ENCODE measurements at places on chromosomes 1 and 21.

GRCh38 chr1:99919220-99919619 lies 50.6 kb upstream of the SLC35A3 start:
- no peak for DNase-seq

DNA sequence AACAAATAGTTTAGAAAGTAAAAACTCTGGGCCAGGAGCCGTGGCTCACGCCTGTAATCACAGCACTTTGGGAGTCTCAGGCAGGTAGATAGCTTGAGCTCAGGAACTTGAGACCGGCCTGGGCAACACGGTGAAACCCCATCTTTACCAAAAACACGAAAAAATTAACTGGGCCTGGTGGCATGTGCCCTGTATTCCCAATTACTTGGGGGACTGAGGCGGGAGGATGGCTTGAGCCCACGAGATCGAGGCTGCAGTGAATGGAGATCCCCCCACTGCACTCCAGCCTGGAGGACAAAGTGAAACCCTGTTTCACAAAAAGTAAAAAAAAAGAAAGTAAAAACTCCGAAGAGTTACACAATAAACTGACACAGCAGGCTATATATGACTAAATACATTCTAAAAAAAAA lies 10.6 kb downstream of the CEP170 start:
- DNase-seq, result no peak

DNA sequence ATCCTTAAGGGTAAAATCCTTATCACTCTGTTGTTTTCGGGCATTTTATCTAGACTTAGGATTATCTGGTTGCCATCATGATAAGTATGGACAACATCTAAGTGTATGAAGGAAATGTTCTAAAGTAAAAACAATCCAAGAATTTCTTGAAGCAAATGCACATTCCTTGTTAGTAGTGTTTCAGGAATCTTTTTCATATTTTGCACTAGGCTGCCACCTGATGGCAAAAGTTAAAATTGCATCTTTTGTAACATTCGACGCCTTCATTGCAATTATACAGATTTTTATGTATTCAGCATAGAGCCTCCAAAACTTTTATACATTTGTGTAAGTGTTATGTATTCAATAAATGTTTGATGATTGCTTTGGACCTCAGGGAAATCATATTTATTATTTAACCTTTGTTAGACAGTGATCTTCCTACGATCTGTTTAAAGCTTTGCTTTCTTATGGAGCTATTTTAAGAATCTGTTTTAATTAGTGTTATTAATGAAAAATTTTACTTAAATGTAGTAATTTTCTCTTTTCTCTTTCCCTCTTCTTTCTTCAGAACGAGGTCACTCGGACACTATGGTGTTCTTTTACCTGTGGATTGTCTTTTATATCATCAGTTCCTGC lies 49.4 kb upstream of the KIAA1614 start:
- peak; percentile 54 for DNase-seq

DNA sequence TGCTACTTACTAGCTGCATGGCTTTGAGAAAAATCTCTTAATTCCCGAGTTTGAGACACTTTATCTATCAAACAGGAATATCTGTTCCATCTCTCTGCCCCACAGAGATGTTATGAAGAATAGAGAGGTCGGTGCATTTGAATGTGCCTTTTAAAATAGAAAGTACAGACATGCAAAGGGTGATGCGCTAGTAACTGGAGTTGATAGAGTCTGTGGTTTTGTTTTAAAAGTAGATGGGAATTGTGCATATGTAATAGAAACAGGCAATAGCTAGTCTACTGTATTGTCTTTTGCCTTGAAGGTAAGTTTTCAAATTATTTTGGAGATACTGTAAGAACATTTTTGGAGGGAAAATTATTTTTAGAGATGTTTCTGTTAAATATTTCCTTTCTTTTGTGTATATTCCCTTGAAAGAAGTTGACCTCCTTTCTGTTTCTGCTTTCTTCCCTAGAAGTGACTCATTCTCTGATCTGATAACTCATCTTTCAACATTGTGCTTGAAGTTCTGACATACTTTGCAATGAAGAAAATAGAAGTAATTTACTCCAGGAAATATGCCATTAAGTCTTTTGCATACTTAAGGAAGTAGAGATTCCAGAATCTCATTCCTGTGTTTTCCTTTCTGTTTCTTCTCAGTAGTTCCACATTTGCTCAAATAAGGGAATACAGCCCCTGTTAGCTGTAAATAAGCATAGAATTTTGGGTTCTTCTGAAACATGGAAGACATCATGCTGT lies 151.6 kb downstream of the SDCCAG8 start:
- DNase-seq, result no peak

- no peak for DNase-seq
Measured at GRCh38 chr1:108606478-108606877, 46.6 kb downstream of the EEIG2 start.

DNA sequence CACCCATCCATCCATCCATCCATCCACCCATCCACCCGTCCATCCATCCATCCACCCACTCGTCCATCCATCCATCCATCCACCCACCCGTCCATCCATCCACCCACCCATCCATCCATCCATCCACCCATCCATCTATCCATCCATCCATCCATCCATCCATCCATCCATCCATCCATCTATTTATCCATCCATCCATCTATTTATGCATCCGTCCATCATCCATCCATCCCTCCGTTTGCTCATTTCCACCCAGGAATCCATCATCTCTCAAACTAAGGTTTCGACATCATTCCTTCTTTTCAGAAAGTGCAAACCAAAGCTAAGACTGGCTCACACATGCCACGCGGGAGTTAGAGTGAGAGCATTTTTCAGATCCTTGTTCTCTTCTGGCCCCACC lies 52.8 kb upstream of the POFUT2 start:
- DNase-seq, result no peak

GRCh38 chr1:24317956-24318614 lies 1.1 kb upstream of the GRHL3 start:
- no peak for DNase-seq

GRCh38 chr1:201734786-201735185 lies 94.2 kb upstream of the IPO9 start:
- DNase-seq, result no peak

DNA sequence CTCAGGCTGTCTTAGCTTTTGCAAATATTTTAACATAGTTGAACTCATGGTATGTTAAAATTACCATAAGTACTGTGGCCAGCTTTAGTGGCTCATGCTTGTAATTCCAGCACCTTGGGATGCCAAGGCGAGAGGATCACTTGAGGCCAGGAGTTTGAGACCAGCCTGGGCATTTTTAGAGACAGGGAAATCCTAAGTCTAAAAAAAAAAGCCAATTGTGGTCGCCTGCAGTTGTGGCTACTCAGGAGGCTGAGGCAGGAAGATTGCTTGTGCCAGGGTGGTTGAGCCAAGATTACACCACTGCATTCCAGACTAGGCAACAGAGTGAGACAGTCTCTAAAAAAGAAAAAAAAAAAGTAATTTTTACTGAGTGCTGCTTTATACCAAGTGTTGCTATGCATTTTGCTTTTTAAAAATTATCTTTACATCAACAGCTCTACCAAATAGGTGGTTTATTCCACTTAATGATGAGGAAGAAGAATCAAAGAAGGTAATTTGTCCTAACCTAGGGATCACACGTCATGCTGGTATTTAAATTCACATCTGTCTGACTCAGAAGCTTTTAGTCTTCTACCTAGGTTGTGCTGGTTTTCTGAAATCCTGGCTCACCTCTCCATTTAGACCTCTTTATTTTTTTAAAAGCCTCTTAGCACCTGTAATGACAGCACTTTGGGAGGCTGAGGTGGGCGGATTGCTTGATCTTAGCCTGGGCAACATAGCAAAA lies 16.8 kb downstream of the PPP1R12B start:
- DNase-seq, result no peak

GRCh38 chr21:46183910-46184624 lies at the start of gene SPATC1L:
TSS of gene SPATC1L (minus strand) at chr21:46184459. CDS start at chr21:46182816, 1,643 bp downstream.
- DNase-seq, result peak; percentile 42

DNA sequence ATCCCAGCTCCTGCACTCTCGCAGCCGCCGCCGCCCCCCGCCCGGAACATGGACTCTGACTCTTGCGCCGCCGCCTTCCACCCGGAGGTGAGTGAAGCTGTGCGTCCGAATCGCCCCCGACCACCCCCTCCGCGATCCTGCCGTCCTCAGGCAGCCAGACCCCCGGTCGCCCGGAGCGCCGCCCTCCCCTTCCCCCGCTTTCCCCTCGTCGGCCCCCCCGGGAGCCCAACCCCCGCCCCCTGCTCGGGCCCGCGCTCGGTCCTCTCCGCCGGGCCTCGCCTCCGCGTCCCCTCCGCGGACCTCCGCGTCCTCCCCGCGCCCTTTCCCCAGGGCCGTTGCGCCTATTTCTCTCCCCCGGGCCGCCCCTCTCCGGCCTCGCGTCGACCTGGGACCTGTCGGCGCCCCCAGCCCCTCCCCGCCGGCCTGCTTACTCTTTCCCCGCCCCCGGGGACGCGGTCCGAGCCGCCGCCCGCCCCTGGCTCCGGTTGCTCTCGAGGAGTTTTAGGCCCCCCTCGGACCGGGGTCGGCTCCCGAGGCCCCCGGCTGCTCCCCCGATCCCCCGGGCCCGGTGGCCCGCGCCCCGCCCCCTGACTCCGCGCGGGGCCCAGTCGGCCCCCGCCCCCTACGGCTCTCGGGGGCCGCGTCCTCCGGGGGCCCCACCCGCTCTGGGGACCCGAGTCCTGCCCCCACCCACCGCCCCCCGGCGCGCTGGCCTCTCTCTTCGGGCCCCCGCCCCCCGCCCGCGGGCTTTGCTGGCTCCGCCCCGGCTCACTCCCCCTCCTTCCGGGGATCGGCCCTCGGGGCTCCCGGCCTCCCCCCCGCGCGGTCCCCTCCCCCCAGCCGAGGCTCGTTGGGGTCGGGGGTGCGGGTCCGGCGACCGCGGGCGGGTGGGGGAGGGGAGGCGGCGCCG lies 743 bp downstream of the PHF13 start:
- DNase-seq, result no peak

GRCh38 chr1:234724516-234725176 lies 114.7 kb upstream of the IRF2BP2 start:
- DNase-seq, result no peak

GRCh38 chr1:157135646-157136045 lies 2.5 kb downstream of the ETV3 start:
- DNase-seq, result no peak

DNA sequence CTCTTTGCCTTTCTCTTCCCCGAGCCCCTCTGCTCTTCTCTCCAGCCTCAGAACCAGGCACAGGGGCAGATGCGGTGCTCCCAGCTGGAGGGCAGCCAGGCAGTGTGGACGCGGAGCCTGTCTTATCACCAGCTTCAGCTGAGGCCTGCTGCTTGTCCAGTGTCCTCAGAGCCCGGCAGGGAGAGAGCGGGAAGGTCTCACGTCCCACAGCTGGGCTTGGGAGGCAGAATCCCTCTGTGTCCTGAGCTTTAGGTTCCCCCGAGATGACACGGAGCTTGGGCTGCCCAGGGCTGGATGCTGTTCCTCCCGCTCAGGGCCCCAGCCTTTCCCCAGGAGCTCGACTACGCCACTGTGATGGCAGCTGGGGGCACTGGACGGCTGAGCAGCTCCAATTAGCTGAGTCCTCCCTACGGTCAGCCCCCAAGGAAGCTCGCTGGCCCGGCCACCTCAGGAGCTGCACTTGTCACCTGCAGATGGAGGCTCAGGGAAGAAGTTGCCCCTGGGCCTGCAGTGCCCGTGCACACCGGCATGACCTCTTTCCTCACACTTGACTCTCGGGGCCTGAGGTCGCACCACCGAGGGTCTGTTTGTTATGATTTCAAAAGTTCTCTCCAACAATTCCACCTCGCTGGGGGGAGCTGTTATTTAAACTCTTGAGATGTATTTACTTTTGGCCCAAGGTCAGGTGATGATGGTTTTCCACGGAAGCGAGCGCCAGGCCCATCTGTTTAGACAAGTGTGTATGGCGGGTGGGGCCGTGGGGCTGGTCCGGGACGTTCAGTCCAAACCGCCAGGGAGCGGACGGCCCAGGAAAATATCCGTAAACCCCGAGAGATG lies 127.3 kb downstream of the SIK1 start:
- no peak for DNase-seq

DNA sequence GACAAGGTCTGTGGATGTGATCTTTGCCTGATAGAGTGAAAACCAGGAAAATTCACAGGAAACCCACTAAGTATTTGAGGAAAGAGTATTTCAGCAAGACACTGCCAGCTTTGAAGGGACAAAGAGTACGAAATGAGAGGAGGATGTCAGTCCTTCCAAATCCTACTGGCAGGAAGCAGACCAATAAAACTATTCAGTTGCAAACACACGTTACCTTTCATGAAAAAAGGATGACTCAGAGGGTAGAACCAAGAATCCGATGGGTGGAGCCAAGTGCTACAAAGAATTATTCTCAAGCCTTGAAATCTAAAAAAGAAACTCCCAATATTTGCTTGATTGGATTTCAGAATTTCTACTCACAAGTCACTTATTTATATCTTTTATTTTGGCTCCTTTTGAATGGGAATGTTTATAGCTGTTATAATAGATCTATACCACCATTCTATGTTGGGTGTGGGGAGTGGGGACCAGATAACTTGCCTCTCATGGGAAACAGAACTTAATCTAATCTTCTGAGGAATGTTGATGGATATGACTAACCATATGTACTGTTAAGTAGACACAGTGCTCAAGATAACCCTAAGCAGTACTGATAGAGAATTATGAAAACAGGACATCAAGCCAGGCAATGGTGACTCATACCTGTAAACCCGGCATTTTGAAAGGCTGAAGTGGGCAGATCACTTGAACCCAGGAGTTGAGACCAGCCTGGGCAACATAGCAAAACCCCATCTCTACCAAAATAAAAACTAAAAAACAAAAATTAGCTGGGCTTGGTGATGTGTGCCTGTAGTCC lies 19.3 kb upstream of the HEATR1 start:
- no peak for DNase-seq

DNA sequence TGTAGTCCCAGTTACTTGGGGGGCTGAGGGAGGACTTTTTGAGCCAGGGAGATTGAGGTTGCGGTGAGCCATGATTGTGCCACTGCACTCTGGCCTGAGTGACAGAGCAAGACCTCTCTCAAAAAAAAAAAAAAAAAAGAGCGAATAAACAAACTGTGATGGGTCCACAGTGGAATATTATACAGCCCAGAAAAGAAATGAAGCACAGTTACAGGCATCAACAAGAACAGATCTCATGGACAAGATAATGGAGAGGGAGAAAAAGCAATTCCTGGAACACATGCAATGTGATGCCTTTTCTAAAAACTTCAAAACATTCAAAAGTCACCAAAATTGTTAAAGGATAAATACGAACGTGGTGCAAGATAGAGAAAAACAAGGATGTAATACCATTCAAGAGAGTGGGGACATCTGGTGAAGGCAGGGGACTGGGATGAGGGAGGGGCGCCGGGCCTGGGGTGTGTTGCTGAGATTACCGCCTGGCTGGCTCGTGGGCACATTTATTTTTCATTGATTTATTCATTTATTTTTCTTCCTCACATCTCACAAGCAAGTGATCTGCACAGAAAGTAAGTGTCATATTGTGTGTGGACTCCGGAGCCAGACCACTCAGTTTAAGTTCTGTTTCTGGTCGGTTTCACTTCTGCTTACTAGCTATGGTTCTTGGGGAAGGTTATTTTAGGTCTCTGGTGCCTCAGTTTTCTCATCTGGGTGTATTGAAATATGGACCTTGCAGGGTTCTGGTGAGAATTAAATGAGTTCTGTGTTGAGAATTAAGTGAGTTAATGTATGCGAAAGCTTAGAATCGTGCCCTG lies 30.1 kb downstream of the ABCG1 start:
- no peak for DNase-seq

GRCh38 chr1:15181564-15181963 lies 28.0 kb downstream of the TMEM51 start:
- no peak for DNase-seq
